ENCODE measurements at places on chromosomes 3 and 15.

GRCh38 chr3:50539356-50540286, 27.9 kb downstream of the C3orf18 start:
- no peak for DNase-seq

GRCh38 chr3:57164217-57164656, 916 bp downstream of the IL17RD start:
- no peak for DNase-seq

DNA sequence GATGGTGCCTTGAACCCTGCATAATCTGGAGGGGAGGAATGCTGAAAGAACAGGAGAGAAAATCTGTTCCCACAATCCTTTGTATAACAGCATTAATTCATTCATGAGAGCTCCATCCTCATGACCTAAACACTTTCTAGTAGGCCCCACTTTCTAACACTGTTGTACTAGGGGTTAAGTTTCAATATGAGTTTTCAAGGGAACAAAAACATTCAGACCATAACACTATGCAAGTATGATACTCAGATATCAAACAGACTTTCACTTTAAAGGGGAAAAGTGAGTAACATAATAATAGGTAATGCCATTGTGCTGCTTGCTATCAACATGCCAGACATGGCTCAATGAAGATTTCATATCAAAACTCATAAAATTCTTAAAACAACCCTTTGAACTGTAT, 32.4 kb upstream of the PLSCR2 start:
- no peak for DNase-seq

- DNase-seq, result no peak
Observed at GRCh38 chr15:61083788-61084134, 145.3 kb downstream of the RORA start.

GRCh38 chr3:168859574-168859973, 763.9 kb upstream of the GOLIM4 start:
- DNase-seq, result no peak

DNA sequence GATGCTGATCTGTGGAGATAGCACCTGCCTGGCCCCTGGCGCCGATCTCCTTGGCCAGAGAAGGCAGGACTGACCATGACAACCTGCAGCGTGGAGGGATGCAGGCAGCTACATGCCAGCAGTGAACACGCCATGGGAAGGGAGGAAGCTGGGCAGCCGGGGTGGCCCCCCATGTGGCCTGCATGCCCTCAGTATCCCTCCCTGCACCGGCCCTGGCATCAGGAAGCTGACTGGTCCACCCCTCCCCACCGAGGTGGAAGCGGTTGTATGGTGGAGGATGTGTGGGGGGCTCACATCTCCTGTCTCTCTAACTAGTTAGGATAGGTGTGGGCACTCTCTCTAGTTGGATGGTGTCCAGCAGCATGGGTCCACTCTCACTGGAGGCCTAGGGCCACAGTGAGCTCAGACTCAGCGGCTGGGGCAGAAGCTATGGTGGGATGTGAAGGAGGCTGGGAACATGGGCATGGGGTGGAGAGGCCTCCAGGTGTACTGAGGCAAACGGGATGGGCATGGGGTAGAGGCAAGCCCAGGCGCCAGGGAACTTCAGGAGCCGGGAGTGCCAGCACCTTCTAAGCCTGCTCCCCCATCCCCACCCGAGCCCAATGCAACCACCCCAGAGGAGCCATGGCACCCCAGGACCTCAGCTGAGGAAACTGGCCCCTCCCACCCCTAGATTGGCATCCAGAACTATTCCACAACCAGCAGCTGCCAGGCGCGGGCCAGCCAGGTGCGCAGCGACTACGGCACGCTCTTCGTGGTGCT, 1.8 kb upstream of the ABTB1 start:
- DNase-seq, result no peak

DNA sequence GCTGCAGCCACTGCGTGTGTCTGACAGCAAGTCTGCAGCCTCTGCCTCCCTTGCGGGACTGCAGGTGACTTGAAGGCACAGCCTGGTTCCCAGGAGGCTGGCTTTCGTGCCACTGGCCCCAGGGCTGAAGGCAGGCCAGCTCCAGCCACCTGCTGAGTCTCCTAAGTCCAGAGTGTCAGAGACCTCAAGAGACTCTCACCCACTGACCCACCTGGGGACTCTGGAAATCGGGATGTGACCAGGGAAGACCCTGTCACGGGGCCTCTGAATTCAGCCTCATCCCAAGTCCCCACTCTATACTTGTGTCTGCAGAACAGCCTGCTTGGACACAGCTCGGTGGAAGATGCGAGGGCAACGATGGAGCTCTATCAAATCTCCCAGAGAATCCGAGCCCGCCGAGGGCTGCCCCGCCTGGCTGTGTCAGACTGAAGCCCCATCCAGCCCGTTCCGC, 16.3 kb downstream of the ISG20 start:
- DNase-seq, result no peak

GRCh38 chr15:26098801-26099200, 235.7 kb upstream of the ATP10A start:
- no peak for DNase-seq

DNA sequence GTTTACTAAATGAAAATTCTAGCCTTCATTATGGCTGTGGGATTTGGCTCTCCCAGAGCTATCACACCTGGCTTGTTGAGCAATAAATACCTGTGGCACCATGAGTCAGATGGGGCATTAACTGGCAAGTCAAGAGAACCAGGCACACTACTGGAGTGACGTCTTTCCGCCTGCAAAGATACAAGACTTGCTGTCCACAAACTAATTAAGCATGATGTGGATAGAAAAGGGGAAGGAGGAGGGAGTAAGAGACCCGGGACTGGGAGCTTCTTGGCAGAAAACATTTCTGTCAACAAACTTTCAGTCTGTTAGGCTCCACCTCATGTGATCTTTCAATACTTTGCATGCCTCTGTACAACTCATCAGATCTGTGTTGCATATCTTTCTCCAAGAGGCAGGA, 56.5 kb downstream of the CLDN1 start:
- no peak for DNase-seq

DNA sequence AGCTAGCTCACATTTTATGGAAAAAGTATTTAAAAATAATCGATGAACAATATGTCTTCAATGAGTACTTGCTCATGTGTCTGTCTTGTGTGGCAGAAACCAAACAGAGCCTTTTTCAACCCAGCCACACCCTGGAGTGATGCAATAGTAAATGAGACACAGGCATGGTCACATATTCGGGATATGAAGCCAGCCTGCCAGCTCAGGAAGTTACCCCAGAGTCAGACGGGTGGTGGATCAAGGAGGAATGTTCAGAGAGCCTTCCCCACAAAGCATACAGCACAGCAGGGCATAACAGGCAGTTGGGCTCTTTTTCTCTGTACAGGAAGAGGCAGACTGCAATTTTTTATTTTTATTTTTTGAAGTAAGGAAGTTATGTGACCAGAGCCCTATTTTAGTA, 27.3 kb downstream of the LARP6 start:
- no peak for DNase-seq

- no peak for DNase-seq
Observed at GRCh38 chr3:122394173-122394572, 10.2 kb downstream of the FAM162A start.

GRCh38 chr3:154422694-154423093, 7.3 kb downstream of the GPR149 start:
- DNase-seq, result no peak

GRCh38 chr15:68276668-68277067, 877 bp upstream of the FEM1B start:
- no peak for DNase-seq

DNA sequence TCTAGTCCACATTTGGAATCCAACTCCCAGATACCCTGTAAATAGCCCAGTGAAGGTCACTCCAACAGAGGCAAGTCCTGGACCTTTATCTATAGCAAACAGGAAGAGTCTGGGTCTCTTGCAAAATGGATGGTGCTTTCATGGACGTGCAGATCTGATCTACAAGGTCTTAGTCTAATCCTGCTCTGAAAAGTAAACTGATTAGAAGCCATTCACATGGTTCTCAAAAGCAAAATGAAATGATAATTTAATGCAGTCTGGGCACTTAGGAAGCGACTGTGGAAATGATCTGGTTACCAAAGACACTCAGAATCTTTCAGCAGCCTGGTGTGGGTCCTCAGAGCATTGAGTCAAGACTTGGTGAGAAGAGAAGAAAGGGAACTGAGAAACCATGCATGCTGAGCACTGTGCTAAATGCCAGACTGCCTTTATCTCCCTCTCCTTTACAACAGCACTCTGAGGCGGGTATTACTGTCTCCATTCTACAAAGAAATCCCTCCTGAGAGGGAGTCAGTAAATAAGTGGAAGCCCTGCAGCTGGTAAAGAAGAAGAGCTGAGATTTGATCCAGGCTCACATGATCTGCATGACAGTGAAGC, 29.0 kb downstream of the AQP9 start:
- DNase-seq, result no peak

DNA sequence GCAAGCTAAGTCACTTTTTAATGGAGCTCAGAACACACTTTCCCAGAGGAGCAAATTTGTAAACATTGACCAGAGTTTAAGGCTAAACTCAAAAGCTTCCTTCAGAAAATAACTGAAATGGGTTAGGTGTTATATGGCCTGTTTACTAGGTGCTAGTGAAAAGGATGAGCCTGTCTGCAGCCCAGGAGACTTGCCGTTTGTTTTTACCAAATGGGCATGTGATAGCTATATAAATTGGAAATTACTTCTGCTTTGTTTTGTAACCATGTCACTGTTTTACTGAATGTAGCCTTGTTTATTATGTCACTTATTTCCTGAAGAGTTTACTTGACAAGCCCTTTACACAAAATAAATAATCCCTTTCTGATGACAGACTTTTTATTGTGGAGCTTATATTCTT, 109.4 kb upstream of the THSD4 start:
- DNase-seq, result no peak

DNA sequence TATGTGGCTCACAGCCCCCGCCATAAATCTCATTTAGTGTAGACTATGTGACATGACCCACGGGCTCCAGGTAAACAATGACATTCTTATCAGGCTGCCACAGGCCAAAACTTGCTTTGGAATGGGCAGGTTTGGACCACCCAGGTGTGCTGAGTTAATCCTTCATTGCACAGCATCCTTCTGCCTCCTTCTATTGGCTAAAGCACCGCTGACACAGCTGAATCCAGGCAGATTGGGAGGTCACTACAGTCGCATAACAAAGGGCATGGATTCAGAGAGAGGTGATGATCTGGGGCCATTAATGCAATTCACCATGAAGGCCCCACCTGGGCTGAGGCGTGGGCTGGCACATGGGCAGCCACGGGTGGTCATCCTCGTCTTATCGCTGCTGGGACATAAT, 47.8 kb upstream of the GALNT15 start:
- DNase-seq, result no peak

DNA sequence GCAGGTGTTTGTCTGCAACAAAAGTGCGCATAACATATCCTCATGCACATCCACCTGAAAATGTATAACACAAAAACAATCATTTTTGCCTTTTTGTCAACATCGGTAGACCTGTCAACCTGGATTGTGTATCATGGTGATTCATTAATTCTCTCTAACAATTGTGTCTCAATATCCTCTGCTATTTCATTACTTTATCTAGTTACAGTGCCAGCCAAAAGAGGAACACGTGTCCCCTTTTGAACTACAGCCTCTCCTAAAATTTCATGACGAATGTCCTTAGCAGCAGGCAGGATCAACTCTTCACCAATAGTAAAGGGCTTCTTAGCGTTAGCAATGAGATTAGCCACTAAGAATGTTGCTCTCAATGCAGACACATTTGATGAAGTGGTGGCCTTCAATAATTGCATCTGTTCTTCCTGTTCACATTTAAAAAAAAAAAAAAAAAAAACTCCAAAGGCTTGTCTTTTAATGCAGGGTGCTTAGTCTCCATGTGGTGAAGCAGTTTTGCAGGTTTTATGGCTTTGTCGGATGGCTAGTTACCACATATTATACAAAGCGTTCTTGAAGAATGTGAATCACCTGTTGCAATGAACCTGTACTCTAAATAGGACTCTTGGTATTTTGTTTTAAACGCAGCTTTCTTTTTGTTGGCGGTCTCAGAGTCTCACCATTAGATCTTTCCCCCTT, 45.7 kb upstream of the MCTP2 start:
- no peak for DNase-seq

GRCh38 chr3:144148356-144148755, 176.7 kb downstream of the DIPK2A start:
- DNase-seq, result no peak

DNA sequence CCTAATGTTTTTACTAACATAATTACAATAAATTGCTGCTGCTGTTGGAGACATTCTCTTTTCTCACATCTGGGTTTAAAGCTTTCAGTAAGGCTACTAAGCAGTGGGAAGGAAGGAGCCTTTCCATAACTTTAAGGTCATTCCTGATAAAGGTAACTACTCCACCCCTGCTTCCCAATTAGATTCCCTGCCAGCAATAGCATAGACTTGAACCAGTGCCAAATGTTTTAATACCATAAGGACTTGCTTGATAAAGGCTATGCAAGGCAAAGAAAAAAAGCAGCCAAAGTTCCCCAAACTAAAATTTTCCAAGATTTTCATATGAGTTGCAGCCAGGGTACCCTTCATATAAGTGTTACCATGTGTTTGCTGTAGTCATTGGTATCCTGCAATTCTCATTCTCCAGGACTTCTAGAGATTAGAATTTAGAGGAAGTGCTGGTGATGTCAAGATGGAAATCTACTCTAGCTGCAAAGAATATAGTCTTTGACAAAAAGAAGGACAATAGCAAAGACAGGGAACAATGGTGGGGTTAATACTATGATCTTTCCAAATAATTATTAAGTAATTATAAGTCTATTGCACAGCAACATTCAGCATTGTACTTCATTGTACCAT, 106.1 kb downstream of the FILIP1L start:
- no peak for DNase-seq

DNA sequence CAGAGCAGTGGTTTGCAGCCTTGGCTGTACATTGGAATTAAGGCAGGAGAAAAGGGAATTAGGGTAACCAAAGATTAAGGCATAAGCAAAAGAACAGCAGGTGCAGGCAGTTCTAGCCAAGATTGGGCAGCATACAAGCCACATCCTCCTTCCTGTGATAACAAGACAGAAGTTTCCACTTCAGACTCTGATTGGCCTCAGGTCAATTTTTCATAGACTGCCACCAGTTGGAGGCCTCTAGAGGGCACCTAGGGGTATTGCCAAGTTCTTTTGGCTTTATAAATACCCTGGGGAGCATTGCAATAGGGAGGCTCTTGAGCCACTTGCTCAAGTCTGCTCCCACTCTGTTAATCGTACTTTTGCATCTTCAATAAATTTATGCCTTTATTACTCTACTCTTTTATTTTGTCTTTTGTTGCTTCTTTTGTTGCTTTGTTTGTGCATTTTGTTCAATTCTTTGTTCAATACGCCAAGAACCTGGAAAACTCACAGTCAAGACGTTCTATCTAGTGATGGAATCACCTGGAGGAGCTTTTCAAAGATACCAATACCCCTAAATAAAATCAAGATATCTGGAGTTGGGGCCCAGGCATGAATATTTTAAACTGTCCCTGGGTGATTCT, 32.2 kb upstream of the FMN1 start:
- peak; percentile 10 for DNase-seq

Measured in activated CD8-positive, alpha-beta memory T cell treated with anti-CD3 and anti-CD28 coated beads for 1 hour (primary cell).